NCI-H460 (cell line): ENCODE measurements at places on chromosomes 3 and 15.

DNA sequence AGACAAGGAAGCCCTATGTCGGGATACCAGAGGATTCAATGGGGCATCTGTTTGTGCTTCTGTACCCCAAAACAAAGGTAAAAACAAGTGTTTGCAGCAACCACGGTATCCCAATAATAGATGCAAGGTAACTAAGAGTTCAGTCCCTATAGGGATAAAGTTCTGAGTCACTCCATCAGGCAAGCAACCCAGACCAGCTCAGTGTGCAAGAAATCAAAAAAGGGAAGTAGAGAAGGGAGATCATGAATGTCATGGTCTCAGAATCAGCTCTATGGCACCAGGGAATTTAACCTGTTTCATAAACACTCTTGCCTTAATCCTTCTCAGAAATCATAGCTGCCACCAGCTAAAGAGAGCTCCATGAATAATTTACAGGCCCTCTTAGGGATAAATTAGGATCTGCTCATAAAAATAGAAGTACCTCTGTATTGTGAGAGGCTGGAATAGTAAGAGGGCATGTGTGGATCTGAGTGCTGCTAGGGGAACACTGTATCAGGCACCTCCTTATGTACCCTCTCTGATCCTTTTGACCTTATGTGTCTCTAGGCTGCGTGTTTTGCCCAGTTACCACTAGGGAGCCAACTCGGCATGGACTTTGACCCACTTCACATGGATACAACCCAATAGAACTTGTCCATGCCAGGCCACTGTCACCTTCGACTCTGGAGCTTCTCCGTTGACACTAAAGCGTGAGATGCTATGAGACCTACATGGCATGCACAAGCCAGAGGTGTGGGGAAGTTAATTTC lies 754.6 kb downstream of the AGBL1 start:
- no peak for DNase-seq

DNA sequence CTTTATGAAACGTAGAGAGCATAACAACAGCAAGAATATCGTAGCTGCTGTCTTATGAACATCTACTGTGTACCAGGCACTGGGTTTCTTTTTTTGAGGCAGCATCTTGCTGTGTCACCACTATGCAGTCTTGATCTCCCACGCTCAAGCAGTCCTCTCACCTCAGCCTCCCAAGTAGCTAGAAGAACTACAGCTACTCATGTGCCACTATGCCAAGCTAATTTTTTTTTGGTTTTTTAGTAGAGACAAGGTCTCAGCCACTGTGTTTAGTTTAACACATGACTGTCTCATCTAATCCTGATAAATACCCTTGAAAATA lies 129.9 kb downstream of the VGLL4 start:
- no peak for DNase-seq

DNA sequence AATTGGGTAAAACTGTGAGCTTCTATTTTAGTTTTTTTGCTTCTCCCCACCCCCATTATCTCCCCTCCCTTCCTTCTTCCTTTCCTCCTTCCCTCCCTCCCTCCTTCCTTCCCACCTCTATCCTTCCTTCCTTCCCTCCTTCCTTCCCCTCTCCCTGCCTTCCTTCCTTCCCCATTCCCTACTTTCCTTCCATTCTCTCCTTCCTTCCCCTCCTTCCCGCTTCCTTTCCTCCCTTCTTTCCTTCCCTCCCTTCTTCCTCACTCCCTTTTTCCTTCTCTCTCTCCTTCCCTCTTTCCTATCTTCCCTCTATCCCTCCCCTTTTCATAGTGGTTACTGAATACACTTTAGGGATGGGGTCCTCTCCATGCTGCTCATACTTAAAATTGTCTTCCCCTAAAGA lies 40.4 kb upstream of the C3orf22 start:
- no peak for DNase-seq

DNA sequence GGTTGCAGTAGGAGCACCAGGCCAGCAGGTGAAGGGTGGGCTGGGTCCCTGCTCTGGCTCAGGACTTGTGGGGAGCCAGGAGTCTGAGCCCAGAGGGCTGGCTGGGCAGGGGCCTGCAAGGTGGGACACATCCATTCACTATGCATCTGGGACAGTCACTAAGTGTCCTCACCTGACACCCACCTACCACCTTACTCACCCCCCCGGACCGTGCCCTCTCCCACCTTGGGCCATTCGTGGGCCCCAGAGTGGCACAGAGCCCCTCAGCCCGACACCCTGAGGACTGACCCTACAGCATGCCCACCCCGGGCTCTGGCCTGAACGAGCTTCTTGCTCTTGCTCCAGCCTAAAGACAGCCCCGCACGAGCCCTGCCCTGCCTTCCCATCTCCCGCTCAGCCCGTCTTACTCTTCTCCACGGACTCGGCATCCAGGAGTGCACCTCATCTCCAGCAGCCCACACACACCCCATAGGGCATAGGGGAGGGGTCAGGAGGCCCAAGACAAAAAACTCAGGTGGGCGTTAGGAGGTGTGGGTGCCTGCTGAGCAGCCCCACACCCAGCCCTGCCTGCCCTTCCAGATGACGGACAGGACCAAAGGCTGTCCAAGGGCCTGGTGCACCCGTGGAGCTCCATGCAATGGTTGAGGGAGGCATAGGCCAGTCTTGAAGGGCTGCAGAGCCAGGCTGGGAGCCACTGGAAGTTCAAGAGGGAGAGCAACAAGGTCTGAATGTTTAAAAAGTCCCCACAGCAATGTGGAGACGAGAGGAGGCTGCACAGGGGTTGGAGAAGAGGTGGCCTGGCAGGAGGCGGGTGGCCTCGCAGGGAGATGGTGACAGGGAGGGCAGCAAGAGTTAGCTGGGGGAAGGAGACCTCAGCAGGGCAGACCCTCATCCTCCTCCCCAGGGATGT lies 27.0 kb downstream of the PTH1R start:
- no peak for DNase-seq
